ENCODE measurements at places on chromosomes 6 and 20.

DNA sequence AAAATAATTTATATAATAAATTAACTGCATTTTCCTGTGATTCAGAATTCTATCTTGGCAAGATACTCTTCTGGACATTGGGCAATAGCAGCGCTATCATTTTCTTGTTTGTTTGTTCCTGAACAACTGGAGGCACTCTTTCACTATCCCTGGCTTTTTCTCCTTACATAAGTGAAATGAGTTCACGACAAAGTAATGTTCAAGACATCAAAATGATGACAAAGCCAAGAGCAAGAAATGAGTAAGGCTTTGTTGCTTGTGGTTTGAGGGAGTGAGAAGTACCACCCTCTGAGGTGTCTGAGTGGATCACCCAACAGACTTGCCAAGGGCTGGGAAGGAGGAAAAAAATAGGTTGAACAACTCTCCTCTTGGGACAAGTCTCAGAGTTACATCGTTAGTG lies 466.6 kb upstream of the JAG1 start:
- no peak for DNase-seq

GRCh38 chr6:152099446-152100182 lies 292.1 kb downstream of the ESR1 start:
- no peak for DNase-seq

DNA sequence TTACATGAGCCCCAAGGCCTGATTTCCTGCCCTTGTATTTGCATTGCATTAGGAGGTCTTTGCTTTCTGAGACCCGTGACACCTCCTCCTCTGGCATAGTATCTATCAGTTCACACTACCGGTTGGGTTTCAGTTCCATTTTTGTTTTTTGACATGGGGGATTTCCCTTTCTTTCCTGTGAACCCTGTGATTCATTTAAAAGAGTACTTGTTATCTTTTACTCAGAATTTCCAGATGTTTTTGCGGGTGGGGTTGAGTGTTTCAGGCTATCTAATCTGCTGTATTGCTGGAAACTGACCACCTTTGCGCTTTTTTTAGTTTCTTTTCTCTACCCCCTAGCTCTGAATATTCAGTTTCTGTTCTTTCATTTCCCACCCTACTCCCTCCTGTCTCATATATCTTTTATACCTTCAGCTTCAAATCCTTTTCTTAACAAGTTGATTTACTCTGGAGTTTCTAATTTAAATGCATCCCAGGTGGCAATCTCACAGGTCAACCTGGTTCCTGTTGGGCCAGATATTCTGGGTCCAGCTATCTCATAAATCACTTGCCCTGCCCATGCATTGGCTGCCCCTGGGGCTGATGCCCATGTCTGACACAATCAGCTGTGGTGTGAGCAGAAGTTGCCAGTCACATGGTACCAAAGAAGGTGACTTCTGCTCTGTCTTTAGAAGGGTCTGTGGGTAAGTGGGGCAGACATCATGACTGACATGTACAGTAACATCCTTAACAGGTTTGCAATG lies 14.3 kb upstream of the NCOA3 start:
- DNase-seq = no peak

DNA sequence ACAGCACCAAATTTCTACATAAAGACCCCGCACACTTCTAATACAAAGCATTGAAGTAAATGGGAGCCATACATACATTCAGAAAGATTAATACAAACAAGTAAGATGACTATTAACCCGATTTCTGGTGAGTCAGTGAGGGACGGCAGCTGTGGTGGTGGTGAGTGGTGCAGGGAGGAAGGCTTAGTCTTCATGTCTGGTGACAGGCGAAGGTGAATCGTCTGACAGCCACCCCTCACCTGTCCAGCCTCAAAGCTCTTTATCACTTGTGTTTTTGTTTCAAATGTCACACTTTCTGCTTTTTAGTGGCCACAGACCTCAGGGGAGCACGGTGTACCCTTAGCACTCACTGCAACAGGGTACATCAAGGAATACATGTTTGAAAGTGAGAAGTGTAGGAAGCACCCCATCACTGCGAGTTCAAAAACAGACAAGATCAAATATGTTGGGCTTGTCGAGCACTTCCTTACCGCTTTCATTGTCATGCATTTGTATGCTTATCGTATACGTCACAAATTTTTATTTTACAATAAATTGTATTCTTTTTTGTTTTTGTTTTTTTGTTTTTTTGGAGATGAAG lies 63.5 kb downstream of the IRF4 start:
- no peak for DNase-seq
